ENCODE measurements at places on chromosomes 6 and 20.

DNA sequence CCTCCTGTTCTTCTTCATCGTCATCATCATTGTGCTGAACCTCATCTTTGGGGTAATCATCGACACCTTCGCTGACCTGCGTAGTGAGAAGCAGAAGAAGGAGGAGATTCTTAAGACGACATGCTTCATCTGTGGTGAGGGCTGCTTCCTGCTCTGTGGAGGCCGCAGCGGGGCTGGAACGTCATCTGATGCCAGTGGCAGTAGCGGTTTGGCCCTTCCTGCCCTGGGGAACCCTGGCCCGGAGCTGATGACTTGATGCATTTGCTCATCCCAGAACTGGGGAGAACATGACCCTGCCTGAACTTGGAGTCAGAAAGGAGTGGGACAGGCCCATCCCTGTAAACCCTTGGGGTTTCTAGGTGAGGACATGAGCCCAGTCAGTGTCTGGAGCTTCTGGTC, 18.7 kb downstream of the UQCC2 start:
- peak overlapping the region; percentile 81 for H3K4me3 ChIP-seq
- H3K27me3 ChIP-seq: no peaks in the 10 kb centered on the region
- H3K36me3 ChIP-seq: peaks cover 30% of the 10 kb centered on the region
- H3K4me1 ChIP-seq: peaks cover 32% of the 10 kb centered on the region
- peak; percentile 71 for DNase-seq

- peaks cover 4% of the 10 kb centered on the region for H3K4me1 ChIP-seq
- DNase-seq: no peak
- H3K27ac ChIP-seq: no peak overlapping the region
- H3K36me3 ChIP-seq: no peaks in the 10 kb centered on the region
- H3K27me3 ChIP-seq: peaks cover 26% of the 10 kb centered on the region
Observed at GRCh38 chr6:35178932-35179832, 34.6 kb upstream of the SCUBE3 start.

- no peaks in the 10 kb centered on the region for H3K4me1 ChIP-seq
- H3K27me3 ChIP-seq: no peaks in the 10 kb centered on the region
- no peak overlapping the region for H3K27ac ChIP-seq
- DNase-seq: no peak
- H3K36me3 ChIP-seq: no peaks in the 10 kb centered on the region
Observed at GRCh38 chr20:16982091-16982726, 234.1 kb downstream of the OTOR start.

DNA sequence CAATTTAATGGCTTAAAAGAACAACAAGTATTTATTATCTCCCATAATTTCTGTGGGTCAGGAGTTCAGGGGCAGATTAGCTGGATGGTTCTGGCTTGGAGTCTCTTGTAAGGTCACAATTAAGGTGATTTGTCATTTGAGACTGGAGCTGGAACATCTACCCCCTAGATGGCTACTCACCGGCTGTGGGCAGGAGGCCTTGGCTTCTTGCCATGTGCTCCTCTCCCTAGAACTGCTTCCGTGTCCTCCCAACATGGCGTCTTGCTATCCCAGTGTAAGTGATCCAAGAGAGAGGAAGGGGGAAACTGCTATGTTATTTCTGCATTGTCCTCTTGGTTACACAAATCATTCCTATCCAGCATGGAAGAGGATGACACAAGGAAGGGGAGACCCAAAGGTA, 210.2 kb upstream of the ECI2 start:
- H3K4me1 ChIP-seq: no peaks in the 10 kb centered on the region
- H3K27ac ChIP-seq: no peak overlapping the region
- peaks cover 29% of the 10 kb centered on the region for H3K27me3 ChIP-seq
- peaks cover 4% of the 10 kb centered on the region for H3K36me3 ChIP-seq
- DNase-seq: no peak

- no peak overlapping the region for H3K4me3 ChIP-seq
- DNase-seq: no peak
- H3K27me3 ChIP-seq: no peaks in the 10 kb centered on the region
- H3K27ac ChIP-seq: no peak overlapping the region
- peaks cover 9% of the 10 kb centered on the region for H3K36me3 ChIP-seq
- peaks cover 14% of the 10 kb centered on the region for H3K4me1 ChIP-seq
Observed at GRCh38 chr6:70849348-70850069, 107.4 kb downstream of the B3GAT2 start.

- peak overlapping the region; percentile 79 for H3K27ac ChIP-seq
- no peak for DNase-seq
- H3K27me3 ChIP-seq: no peaks in the 10 kb centered on the region
- peaks cover 93% of the 10 kb centered on the region for H3K36me3 ChIP-seq
- no peak overlapping the region for H3K4me3 ChIP-seq
Observed at GRCh38 chr20:49230021-49230420, 10.8 kb downstream of the DDX27 start.

- no peaks in the 10 kb centered on the region for H3K27me3 ChIP-seq
- no peak for DNase-seq
- no peaks in the 10 kb centered on the region for H3K4me1 ChIP-seq
Observed at GRCh38 chr6:51241376-51241775, 422.7 kb downstream of the TFAP2B start.

DNA sequence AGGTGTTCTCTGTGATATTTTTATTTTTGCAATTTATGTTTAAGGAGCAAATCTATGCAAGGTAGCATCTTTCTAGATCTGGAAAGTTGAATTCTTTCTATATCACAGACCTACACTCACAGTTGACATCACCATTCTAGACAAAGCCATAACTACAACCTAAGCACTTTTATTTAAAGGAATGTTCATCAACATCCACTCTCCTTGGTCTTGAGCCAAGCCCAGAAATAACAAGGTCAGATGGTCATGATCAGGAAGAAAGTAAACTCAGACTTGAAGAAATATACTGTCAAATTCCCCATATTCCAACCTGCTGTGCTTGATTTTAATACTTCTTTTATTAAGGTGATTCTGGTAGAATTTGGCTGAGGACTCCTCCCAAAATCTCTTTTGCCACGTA, 32.2 kb downstream of the MMUT start:
- H3K36me3 ChIP-seq: peaks cover 23% of the 10 kb centered on the region
- no peak overlapping the region for H3K4me3 ChIP-seq
- H3K4me1 ChIP-seq: no peaks in the 10 kb centered on the region
- no peaks in the 10 kb centered on the region for H3K27me3 ChIP-seq
- no peak for DNase-seq

DNA sequence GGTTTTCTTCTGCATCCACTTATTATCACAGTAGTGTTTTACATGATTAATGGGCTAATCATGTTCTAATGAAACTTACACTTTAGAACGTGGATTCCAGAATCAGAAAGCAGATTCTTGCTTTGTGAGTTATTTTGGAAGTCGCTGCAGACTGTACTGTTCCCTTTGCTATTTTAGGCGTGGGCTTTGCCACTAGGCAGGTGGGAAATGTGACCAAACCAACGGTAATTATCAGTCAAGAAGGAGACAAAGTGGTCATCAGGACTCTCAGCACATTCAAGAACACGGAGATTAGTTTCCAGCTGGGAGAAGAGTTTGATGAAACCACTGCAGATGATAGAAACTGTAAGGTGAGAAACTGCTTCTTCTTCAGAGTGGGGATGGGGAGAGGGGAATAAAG, 598 bp downstream of the FABP7 start:
- H3K4me3 ChIP-seq: no peak overlapping the region
- H3K27ac ChIP-seq: no peak overlapping the region
- no peaks in the 10 kb centered on the region for H3K4me1 ChIP-seq
- H3K27me3 ChIP-seq: no peaks in the 10 kb centered on the region
- DNase-seq: no peak
- no peaks in the 10 kb centered on the region for H3K36me3 ChIP-seq

DNA sequence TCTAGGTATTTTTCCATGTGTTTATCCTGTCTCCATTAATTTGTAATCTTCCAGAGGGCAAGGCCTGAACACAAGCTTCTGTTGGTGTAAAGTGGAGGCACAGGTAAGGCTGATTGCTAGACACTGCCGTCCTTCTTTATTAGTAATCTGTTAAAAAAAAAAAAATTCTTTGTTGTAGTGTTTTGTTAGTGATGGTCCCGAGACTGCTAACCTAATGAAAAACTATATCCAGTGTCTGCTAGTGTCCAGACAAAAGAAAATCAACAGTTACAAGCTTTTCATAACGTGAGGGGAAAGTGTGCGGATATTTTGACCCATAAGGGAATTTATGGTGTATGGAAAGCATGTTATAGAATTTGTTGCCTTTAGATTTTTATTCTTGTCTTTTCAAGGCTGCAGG, 4.2 kb upstream of the HIVEP1 start:
- peaks cover 27% of the 10 kb centered on the region for H3K36me3 ChIP-seq
- DNase-seq: no peak
- H3K27me3 ChIP-seq: no peaks in the 10 kb centered on the region
- H3K27ac ChIP-seq: peak overlapping the region; percentile 99
- peaks cover 17% of the 10 kb centered on the region for H3K4me1 ChIP-seq

GRCh38 chr20:4848041-4848440, 126.3 kb downstream of the PRND start:
- H3K27me3 ChIP-seq: no peaks in the 10 kb centered on the region
- no peak overlapping the region for H3K4me3 ChIP-seq
- H3K27ac ChIP-seq: no peak overlapping the region
- DNase-seq: no peak
- H3K4me1 ChIP-seq: peaks cover 4% of the 10 kb centered on the region

GRCh38 chr6:117446861-117447260, 21.1 kb upstream of the ROS1 start:
- no peak overlapping the region for H3K27ac ChIP-seq
- no peaks in the 10 kb centered on the region for H3K36me3 ChIP-seq
- H3K4me1 ChIP-seq: no peaks in the 10 kb centered on the region
- no peak for DNase-seq
- H3K4me3 ChIP-seq: no peak overlapping the region

GRCh38 chr6:136232701-136233100, 17.4 kb downstream of the MTFR2 start:
- no peaks in the 10 kb centered on the region for H3K4me1 ChIP-seq
- H3K36me3 ChIP-seq: peaks cover 7% of the 10 kb centered on the region
- no peak overlapping the region for H3K4me3 ChIP-seq
- no peak for DNase-seq
- H3K27me3 ChIP-seq: no peaks in the 10 kb centered on the region

DNA sequence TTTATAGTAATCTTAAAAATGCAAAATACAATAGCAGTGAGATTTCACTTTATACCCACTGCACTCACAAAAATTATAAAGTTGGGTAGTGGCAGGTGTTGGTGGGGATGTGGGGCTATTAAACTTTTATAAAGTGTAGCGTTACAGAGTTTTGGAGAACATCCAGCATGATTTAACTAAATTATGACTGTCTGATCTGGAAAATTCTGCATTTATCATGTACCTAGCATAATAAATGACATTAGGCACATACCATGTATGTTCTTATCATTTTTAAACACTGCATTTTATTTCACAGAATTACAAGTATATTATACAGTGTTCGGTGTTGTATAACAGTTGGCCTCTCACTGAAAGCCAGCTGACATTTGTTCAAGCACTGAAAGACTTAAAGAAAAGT, 169.9 kb downstream of the ADGB start:
- no peak overlapping the region for H3K27ac ChIP-seq
- H3K4me1 ChIP-seq: peaks cover 5% of the 10 kb centered on the region
- DNase-seq: no peak
- H3K27me3 ChIP-seq: no peaks in the 10 kb centered on the region
- H3K36me3 ChIP-seq: no peaks in the 10 kb centered on the region

- no peak overlapping the region for H3K27ac ChIP-seq
- DNase-seq: no peak
- peaks cover 8% of the 10 kb centered on the region for H3K27me3 ChIP-seq
- no peaks in the 10 kb centered on the region for H3K36me3 ChIP-seq
- peaks cover 4% of the 10 kb centered on the region for H3K4me1 ChIP-seq
Observed at GRCh38 chr20:51750037-51750769, 18.0 kb downstream of the ATP9A start.

DNA sequence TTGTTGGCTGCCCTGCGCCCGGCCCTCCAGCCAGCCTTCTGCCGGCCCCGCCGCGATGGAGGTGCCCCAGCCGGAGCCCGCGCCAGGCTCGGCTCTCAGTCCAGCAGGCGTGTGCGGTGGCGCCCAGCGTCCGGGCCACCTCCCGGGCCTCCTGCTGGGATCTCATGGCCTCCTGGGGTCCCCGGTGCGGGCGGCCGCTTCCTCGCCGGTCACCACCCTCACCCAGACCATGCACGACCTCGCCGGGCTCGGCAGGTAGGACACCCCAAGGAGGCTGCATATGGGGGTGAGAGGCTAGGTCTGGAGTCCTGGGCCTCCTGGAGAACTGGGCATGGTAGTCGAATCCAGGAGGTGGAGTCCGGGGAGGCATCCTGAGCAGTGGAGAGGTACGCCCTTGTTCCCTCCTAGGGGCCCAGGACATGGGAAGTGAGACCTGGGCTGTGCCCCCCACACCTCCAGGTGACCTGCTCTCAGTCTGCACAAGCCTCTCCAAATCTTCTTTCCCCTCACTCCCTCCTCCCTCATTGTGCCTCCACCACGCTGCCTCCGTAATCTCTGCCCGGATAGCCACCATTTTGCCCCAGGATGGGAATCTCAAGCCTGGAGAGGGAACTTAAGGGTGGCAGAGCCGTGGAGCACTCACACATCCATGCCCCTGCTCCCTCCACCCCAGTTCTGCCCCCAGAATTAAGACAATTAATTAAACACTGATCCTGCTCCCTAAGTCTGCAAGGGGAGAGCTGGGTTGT, 541 bp downstream of the CDC25B start:
- no peak for DNase-seq
- H3K27me3 ChIP-seq: no peaks in the 10 kb centered on the region
- H3K36me3 ChIP-seq: peaks cover 61% of the 10 kb centered on the region
- H3K4me1 ChIP-seq: peaks cover 44% of the 10 kb centered on the region
- peak overlapping the region; percentile 99 for H3K4me3 ChIP-seq
- peak overlapping the region; percentile 95 for H3K27ac ChIP-seq

DNA sequence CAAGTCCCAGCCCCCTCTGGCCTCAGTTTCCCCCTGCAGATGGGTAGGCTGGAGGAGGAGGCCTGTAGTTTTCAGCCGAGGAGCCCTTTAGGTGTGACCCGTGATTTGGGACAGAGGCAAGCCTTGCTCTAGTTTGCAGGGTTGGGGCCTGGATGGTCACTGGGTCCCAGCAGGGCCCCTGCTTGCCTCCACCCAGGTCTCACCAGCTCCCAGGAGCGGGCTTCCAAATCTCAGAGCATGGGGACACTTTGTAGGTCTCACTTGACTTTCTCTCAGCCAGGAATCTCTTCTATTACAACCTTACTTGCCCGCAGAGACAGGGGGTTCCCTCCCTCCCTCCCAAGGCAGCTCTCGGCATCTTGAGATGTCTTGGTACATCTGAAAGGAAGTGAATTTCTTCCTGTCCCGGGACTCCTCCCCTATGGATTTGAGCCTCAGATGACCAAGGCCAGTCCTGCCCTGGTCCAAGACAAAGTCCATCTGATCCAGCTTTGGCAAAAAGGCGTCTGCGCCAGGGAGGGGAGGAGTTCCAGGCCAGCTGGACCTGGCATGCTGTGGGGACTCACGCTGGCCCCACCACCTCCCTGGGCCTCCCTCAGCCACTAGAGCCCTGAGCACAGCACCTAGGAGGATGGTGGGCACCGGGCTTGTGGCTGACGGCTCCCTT, 47.4 kb downstream of the SRC start:
- H3K27ac ChIP-seq: no peak overlapping the region
- H3K4me3 ChIP-seq: no peak overlapping the region
- H3K27me3 ChIP-seq: no peaks in the 10 kb centered on the region
- peaks cover 7% of the 10 kb centered on the region for H3K36me3 ChIP-seq
- no peak for DNase-seq

Measured in effector memory CD8-positive, alpha-beta T cell (primary cell).